ENCODE measurements at places on chromosomes 1 and 21.

- DNase-seq: no peak
Measured at GRCh38 chr1:234971586-234972297, 156.9 kb downstream of the TOMM20 start.

DNA sequence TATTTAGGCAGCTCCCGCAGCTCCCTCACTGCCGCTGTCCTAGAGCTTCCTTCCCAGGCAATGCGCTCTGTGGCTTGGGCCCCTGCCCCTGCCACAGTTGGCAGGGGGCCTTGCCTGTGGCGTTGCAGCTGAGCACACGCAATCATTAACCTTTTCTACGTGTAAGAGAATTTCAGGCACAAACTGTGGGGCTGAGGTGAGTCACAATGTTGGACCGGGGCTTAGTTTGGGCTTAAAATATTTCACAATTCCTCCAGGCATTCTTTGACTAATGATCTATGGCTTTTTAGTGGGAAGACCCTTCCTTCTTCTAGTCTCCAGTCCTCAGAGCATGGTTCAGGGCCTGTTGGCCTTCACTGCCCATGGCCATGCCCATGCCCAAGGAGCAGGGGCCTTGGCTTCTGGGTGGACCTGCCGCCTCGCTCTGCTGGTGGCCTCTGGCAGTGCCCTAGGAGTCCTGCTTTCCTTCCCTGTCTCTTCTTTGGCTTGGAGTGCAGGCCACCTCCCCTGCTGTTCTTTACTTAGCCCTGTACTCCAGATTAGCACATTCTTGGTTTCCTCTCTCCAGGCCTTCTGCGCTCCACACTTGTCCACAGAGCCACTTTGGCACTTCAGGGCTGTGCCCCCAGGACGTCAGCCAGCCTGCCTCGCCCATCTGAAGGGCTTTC lies 39.2 kb downstream of the MAPKAPK2 start:
- DNase-seq: peak; percentile 92

- DNase-seq: no peak
Measured at GRCh38 chr1:26375081-26375480, 2.5 kb upstream of the ZNF683 start.

GRCh38 chr1:69702085-69702484 lies 134.4 kb downstream of the LRRC7 start:
- DNase-seq: peak; percentile 1

DNA sequence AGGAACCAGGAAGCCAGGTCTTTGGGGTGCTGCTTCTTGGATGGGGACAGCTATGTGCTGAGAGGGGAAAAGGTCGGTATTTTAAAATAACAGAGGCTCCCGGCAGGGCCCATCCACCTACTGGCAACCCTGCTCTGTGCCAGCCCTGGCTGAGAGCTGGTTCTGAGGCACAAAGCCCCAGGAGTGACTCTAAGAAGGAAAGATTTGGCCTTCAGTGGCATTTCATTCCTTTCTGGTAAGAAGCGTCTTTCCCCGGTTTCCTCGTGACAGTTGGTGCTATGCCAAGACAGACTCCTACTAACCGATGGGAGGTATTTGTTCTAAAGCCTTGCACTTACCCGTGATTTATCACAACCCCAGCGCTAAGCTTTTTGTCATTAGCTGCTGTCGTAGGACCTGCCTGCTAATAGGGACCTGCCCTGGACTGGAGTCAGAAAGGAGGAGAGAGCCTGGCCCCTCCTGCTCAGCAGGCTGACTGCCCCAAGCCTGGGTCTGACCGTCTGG lies 123.1 kb upstream of the ADAR start:
- peak; percentile 52 for DNase-seq

- DNase-seq: no peak
Measured at GRCh38 chr1:10901891-10902805, 105.7 kb upstream of the CASZ1 start.

DNA sequence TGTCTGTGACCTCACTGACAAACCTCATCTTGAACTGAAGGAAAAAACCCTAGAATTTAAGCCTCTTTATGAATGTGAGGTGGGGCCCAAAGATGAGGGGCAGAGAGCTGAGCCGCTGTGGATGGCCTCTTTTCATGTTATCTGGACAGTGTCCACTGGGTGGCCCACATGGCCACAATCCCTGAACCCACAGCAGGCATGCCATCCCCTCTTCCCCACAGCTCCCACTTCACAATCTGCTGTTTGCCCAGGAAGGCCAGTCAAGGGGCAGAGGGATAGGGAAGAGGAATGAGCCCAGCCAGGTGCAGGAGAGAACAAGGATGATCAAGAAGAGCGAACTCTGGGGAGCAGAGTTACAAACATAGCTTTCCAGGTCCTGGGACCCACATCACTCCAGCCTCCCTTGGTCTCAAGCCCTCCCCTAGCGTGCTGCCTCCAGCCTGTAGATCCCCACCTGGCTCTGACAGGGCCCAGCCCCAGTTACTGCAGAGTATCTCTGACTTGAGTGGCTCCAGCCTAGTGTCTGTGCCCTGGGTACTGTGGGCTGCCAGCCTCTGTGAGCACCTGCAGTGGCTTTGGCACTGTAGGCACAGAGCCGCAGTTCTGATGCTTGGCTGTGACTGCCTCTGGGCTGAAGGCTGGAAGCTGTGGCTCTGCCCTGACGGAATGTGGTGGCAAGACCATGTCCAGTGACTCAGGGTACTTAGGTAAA lies 1.9 kb upstream of the SLFNL1 start:
- no peak for DNase-seq

DNA sequence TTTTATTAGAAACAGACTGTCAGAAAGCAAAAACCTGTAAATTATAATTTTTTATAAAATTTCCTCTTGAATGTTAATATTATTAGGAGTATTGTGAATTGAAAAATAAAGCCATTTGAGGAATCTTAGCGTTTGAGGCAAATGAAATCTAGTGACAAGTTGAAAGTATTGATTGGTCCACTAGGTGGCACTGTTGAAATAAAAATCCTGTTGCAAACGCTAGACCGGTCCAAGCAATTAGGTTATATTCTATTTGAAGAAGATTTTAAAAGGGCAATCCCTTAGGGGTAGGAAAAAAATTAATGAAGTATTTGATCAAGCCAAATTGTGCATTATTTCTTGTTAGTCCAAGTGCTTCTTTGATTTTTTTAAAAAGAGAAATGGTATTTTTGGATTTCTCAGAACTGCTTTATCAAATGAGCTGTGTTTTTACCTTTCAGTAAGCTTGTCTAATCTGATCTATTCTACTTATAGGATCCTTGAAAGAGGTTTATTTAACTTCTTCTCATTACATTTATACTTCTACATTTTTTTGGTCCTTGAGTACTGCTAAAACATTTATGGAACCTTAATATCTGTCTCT lies 57.7 kb downstream of the ATG4C start:
- peak; percentile 54 for DNase-seq

DNA sequence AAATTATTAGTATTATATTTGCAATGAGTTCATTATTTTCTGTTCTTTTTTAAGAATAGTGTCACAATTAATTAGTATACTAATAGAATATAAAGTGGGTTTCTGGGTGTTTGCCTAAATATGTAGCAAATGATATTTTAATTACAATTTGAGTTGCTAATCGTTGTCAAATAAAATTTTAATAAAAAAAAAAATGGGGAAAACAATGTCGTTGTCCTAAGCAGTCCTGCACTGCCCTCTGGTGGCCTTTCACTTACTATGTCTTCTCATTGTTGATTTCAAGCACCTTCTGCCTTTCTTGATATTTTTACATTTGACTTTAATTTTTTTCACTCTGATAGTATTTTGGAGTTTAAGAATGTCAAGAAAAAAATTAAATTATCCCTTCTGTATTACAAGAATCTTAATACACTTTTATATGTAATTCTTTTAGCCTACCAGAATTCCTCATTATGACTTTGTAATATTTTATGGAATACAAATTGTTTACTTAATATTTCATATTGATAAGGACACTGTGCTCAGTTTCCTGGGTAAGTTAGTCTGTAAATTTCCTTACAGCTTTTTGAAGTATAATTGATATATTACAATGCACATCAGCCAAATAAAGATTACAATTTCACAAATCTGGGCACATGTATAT lies 104.5 kb upstream of the FMN2 start:
- peak; percentile 44 for DNase-seq

Measured in kidney tubule cell (primary cell).